ENCODE measurements at places on chromosomes 11 and 22.

GRCh38 chr22:36424901-36425579 lies 37.3 kb upstream of the MYH9 start:
- DNase-seq = no peak

GRCh38 chr11:106858200-106858599 lies 160.1 kb downstream of the GUCY1A2 start:
- no peak for DNase-seq

- no peak for DNase-seq
These were observed 12.2 kb upstream of the DCHS1 start for GRCh38 chr11:6667733-6668374.

DNA sequence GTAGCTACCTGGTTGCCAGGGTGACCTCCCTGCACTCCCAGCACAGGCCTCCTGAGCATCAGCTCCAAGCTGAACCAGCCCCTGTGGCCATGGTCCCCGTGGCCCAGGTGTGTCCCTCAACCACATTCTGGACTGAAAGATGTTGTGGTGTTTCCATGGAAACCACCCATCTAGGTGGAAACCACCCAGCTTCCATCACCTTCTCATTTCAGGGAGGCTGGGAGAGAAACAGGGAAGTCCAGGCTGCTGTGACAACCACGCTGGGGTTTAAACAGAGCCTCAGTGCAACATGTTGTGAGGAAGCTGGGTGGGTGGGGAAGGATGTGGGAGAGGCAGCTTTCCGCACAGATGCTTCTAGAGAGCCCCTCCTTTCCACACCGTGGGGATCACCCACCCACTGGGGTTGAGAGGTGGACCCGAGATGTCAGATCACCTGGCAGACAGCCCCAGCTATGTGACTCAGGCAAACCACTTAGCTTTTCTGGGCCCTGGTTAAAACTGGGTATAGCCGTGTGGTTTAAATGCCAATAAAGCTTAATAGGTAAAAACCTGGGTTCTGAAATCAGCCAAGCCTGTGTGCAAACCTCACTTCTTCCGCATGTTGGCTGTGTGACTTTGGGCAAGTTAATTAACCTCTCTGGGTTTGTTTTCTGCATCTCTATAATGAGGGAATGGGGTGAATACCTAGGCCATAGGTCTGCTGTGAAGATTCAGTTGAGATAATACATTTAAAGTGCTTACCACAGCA lies 46.4 kb downstream of the CD82 start:
- no peak for DNase-seq

GRCh38 chr11:116107229-116107628 lies 603.0 kb upstream of the CADM1 start:
- no peak for DNase-seq

DNA sequence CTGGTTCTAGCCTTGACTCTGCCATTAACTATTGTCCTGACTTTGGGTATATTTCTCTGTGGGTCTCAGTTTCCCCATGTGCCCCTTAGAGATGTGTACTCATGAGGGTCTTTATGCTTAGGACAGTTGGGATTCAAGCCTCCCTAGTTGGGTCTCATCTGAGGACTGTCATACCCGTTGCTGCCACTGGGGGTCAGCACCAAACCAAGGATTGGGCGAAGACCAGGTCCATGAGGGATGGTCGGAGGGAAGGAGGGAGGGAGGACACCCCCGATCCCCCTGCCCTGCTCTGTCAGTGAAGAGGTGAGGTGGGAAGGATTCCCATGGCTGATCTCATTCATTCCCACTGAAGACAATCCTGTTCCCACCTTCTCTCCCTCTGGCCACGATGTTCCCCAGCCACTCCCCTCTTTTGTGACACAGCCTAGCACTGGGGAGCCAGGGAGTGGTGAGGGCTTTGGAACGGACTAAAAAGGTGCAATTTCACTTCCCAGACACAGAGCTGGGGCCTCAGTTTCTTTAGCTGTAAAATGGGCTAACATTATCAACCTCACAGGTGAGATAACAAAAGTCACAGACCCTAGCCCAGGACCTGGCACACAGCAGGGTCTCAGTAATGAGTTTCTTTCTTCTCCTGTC lies 12.4 kb upstream of the KLHL35 start:
- DNase-seq = no peak

DNA sequence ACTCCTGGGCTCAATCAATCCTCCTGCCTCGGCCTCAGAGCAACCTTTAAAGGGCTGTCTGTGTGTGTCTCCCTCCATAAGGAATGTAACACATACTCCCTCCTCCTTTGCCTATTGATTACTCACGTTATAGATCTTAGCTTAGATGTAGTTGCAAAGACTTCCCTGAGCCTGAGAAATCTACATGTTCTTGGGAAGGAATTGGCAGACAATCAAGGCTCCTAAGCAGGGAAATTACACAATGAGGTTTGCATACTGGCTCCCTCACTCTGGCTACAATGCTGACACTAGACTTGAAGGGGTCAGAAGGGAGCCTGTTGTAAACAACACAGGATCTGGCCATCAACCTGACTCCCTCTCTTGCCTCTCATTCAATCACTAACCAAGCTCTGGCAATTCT lies 5.2 kb upstream of the OLFML1 start:
- DNase-seq = no peak

GRCh38 chr11:58787903-58788302 lies 56.2 kb upstream of the GLYAT start:
- no peak for DNase-seq

DNA sequence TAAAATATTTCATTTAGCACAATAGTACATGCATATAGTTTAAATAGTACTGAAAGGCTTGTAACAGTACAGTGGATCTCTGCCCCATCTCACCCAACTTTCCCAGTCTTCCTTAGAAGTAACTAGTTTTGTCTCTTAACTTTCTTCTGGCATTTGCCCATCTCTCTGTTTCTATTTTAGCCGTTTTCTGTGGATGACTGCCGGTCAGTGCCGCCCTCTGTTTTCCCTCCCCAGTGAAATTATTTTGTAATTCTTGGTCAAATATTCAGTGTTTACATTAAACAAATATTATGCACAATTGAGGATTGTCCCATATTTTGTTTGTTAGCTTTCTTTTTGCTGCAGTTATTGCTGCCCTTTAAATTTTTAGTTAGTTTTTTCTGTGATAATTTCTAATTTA lies 8.3 kb downstream of the PDHX start:
- no peak for DNase-seq

DNA sequence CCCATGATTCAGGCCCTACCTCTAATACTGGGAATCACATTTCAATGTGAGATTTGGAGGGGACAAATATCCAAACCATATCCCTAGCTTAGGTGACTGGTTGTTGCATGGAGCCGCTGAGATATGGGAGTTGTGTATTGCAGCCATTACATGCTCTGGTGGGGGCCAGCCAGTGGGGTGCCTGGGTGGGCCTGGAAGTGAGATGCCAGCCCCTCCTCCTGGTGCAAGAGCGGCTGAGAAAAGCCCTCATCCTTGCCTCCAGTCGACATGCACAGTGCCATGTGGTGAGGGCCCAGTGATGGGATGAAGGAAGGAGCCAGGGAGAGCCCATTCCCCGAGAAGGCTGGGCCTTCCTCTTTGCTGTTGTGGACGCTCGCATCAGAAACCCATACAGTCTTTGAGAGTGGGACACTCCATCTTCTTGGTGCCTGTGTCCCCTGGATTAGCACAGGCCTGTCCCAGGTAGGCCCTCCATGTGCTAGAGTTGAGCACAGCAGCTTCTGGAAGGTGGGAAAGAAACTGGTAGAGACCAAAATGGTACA lies 1043.0 kb downstream of the TBC1D22A start:
- no peak for DNase-seq

DNA sequence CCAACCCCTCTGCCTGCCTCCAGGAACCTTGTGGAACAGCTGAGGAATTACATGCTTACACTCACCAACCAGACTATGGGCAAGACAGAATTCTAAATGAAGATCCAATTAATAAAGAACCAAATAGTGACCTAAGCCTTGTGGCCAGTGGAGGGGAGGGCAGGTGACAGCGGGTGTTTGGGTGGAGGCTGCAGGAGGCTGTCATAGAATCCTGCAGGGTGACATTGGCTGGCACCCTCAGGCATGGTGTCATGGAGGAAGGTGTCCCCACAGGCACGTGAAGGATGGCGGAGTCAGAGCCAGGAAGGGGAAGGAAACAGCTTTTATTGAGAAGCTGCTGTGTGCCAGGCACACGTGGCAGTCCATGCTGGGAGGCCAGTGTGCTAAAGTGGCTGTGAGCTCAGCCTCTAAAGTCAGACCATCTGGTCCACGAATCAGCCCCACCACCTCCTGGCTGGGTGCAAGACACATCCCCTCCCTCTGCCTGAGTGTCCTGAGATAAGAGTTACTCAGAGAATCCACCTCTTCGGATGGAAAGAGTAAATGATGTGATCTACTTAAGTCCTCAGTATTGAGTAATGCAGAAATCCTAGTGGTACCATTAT lies 8.7 kb downstream of the MYO18B start:
- DNase-seq = no peak

DNA sequence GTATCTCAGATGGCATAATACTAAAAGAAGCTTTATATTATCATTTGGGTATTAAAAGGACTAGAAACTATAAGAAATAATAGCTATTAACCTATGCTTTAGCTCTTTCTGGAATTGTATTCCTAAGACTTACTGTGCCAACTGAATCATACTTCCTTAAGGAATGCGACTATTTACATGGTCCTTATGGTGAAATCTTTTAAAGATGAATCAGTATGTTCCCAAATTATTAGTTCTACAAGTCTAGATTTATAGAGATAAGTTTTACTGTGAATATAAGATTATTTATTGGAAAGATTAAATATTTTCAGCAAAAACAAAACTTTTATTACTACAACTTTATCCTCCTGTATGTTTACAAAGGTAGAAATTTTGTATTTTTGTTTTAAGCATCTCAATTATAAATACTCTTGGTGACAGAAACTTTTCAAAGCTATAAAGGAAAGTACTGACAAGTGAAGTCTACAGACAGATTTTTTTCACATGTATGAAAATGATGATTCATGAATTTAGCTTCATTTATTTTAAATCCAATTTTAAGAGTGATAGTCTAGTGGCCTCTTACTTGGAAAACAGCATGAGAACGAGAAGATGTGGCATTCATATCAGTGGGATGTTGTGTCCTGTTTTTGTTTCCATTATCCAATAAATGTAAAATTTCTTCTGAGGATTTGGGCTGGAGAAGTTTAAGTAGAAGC lies 17.8 kb downstream of the KIF18A start:
- no peak for DNase-seq

- peak; percentile 25 for DNase-seq
These were observed 296.2 kb downstream of the NTM start for GRCh38 chr11:131666617-131667016.

- DNase-seq = no peak
These were observed 6.6 kb downstream of the TRIM22 start for GRCh38 chr11:5696210-5696609.

GRCh38 chr11:45906096-45906682 lies 882 bp downstream of the FREY1 start:
- no peak for DNase-seq

DNA sequence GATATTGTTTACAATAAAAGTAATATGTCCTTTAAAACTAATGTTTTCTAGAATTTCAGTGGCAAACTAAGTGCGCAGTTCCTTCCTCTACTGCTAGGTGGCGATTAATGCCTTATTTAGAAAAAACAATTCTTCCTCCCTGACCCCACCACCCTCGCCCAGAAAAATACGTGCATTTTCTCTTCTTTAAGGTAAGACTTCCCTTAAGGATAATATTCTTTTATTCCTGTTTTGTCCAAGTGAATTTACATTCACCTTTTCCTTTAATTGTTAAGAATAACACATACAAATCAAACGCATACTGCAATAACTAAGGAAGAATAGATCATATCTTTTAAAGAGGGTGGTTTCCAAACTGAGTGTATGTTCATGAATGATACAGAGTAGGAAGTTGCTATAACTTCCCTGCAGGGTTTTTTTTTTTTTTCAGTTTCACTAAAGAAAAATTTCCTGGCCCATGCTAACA lies 17.0 kb upstream of the PSMA1 start:
- DNase-seq = no peak

- DNase-seq = no peak
These were observed 36.9 kb downstream of the TNKS1BP1 start for GRCh38 chr11:57287884-57288283.

DNA sequence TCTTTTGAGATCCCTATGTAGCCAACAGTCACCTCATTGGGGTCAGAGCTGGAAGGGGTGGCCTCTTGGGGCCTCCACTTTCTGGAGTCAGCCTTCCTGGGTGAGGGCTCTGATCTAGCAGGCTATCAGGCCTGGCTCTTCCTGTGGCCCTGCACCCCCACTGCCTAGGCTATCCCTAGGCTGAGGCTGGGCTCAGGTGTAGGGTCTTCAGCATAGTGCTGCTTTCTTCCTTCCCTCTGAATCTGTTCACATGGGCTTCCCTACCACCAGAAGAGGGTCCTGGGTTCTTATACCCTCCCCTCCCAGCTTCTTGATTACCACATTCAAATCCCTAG lies 456 bp upstream of the SPI1 start:
- no peak for DNase-seq

GRCh38 chr11:16440136-16440535 lies 83.8 kb upstream of the SOX6 start:
- DNase-seq = no peak

DNA sequence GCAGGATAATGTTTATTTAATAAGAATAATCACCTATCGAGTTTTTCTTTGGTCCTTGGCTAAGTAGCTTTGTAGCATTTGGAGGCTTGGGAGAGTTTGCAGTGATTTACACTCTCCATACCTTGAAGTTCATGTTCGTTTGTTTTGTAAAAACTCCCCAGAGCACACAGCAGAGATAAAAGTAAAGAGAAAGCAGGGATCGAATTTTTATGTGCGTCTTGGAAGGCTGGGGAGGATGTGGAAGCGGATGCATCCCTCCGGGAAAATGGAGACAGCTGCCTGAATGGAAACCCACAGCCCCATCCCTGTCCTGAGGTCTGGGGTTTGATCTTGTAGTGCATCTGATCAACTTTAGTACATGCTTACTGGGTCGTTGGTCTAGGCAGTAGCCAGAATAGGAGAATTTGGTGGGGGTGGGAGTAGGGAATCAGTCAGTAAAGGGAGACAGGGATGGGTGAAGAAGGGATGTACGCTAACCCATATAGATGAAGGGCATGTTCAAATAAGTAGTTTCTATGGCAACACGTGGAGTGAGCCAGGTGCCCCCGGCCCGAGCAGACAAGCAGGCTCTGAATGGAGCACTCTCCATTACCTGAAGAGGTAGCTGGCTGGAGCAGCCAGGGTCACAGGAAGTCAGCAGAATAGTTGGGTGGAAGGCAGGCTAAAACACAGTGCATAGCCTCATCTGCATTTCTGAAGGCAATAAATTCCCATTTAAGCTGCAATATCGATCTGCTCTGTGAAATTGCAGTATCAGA lies 147.8 kb downstream of the COMMD9 start:
- no peak for DNase-seq

GRCh38 chr11:89608234-89608966 lies 101.7 kb upstream of the TRIM77 start:
- no peak for DNase-seq

DNA sequence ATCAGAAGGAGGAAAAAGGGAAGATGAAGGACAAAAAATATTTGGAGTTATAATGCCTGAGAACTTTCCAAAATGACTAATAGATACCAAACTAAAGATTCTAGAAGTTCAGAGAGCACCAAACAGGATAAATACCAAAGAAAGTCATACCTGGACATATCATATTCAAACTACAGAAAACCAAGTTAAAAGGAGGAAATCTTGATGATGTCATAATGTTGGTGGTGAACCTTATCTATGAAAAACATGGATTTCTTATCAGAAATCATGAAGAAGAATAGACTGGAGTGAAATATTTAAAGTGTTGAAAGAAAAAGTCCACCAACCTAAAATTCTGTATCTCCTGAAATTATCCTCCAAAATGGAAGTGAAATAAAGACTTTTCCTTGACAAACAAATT lies 389.2 kb downstream of the JRKL start:
- DNase-seq = no peak

GRCh38 chr11:65547446-65548125 lies 10.6 kb downstream of the LTBP3 start:
- DNase-seq = no peak

All from amniotic stem cell (primary cell).